SJSA1 (cell line): ENCODE measurements at places on chromosomes 4 and X. TPM values are rescaled to one million over a fixed set of nuclear protein-coding genes. Genes with fewer than 3 reads are reported as not detected.
A peak's percentile ranks its signal among the peaks of the same experiment; 100 is the strongest.

DNA sequence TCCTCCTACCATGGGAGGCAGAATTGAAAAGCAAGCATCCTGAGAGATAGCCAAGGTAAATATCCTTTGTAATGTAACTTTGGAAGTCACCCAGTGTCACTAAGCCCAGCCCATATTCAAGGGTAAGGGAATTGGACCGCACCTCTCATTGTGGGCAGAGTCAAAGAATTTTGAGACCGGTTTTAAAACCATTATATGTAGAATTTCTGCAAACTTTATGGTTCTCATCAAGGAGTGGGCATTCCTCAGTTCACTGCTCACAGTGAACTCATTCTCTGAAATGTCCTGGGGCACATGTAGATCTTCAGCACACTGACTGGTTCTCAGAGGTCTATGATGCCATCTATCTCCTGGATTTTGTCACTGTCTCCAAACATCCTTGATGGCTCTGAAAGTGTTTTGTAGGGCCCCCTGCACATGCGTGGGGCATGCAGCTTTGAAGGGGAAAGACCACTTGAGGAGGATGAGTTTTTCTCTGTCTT is 35.3 kb upstream of the CHRNA9 start:
- DNase-seq: no peak

DNA sequence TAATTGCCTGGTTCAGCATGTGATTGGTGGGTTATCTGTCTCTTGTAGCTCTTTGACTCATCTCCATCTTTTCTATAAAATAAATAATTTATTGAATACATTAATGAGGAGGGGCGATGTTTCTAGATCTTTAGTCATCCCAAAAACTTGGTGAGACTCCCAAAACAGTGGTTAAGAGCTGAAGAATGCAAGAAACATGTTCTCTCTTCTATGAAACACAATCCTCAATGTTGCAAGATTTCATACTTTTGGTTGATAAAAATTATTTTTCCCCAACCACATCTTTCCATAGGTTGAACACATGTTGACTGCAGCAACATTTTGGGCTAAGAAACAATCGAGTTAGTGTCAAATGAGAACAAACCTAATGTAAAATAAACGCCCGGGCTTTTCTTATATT is 1.2 kb upstream of the TMEM47 start:
- DNase-seq: no peak

GRCh38 chrX:35166023-35166422 is 223.4 kb downstream of the FAM47B start:
- DNase-seq: no peak

GRCh38 chr4:168408620-168409019 is 71.7 kb downstream of the DDX60L start:
- DNase-seq: peak; percentile 83

DNA sequence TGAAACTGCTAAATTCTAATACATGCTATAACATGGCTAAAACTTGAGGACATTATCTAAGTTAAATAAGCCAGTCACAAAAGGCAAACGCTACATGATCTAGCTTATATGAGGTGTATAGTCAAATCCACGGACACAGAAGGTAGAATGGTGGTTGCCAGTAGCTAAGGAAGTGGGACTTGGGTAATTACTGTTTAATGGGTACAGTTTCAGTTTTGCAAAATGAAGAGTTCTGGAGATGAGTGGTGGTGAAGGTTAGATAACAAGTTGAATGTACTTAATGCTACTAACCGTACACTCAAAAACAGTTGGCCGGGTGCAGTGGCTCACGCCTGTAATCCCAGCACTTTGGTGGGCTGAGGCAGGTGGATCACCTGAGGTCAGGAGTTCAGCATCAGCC is 644.5 kb upstream of the DIPK2B start:
- no peak for DNase-seq

GRCh38 chrX:45719751-45720501 is 519.2 kb upstream of the DIPK2B start:
- DNase-seq: no peak

DNA sequence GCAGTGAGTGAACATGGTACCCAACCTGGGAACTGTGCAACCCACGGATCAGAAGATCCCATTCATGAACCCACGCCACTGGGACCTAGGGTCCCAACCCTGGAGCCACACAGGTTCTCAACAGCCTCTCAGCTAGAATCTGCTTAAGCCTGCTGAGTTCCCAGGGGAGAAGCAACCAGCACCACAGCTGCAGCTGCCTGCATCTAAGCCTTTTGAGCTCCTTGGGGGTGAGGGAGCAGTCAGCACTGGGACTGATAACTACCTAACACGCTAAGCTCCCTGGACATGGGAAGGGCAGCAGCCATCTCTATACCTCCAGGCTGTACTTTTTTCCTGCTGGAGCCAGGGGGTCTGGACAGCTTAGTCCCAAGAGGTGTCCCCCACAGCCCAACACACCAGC is 179.3 kb downstream of the IL15 start:
- no peak for DNase-seq

- no peak for DNase-seq
Observed at GRCh38 chr4:75666299-75666698, 6.9 kb downstream of the G3BP2 start.

- DNase-seq: no peak
Observed at GRCh38 chr4:145102619-145103018, 4.5 kb downstream of the ABCE1 start.

- DNase-seq: no peak
Observed at GRCh38 chr4:112386071-112386470, 88.9 kb downstream of the ALPK1 start.

DNA sequence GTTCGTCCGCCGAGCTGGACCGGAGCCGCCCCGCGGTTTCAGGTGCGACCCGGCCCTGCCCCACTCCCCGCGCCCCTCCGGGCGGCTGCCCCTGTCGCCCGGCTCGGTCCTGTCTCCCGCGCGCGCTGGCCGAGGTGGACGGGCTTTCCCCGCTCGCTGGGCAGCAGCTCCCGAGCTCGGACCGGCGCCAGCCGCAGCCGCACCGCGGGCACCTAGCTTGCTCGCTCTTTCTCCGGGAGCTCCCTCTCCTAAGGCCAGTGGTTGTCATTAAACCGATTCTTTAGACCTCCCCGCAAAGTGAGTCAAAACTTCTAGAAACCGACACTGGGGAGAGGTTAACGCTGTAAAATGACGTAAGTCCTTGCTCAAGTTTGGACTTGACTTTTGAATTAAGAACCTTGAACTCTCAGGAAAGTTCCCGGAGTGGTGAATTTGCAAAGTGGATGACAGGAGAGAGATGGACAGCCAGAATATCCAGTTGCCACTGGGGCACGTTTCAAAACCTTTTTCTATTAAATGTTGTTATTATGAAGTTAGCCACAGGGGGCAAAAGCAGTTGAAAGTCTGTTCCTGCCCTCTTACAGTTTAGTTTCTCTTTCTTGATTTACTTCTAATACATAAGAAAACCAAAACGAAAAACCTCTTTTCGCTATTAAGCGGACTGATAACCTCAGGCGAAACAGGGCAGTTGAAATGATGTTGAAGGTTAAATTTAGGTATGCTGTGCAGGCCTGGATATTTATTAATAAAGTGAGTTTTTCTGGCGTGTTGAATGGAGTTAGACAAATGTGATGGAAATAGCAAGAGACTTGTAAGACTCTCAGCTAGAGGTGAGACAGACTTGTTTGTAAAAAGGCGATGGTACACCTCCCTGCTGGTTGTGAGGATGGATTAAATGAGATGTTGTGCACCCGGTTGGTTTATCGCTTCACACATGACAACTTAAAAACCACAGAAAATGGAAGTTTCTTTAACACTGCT is 847 bp downstream of the PI4K2B start:
- peak; percentile 39 for DNase-seq

DNA sequence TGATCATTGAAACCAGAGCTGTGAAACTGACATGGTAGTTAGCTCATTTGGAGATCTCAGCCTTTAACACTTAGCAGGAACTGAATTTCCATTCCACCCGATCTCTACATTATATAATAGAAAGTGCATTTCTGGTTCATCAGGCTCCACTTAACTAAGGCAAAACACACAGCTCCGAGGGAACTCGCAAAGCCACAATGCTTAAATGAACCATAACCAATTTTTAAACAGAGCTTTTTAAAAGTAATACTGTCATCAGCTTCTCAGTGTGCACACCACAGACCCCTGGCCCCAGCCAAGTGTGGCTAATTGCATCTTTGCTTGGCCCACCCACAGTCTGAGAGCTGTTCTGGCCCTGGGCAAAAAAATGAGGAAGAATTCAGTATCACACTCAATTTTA is 66.1 kb downstream of the DCHS2 start:
- DNase-seq: no peak

GRCh38 chr4:15873117-15873516 is 65.4 kb downstream of the FGFBP1 start:
- DNase-seq: no peak

GRCh38 chr4:123976819-123977218 is 580.2 kb downstream of the SPRY1 start:
- no peak for DNase-seq

DNA sequence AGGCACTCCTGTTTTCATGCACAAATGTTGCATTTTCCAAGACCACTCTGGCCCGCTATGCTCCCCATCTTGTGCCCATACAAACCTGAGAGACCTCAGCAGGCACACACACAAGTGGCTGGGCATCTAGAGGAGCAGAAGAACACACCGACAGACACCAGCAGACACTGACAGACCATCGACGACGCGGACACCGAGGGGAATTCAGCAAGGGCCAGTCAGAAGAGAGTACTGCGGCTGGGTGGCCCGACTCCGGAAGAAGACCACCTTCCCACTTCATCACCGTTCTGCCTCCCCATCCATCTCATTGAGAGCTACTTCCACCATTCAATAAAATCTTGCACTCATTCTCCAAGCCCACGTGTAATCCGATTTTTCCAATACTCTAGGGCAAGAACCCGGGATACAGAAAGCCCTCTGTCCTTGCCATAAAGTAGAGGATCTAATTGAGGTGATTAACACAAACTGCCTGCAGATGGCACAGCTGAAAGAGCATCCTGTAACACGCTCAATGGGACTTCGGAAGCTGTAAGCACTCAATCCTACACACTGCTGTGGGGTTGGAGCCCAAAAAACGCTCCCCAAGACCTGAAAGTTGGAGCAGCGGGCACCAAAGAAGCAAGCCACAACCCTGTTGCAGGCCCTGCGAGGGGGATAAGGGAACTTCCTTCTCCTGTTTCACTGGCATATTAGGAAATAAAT is 780.9 kb downstream of the ARAP2 start:
- no peak for DNase-seq

DNA sequence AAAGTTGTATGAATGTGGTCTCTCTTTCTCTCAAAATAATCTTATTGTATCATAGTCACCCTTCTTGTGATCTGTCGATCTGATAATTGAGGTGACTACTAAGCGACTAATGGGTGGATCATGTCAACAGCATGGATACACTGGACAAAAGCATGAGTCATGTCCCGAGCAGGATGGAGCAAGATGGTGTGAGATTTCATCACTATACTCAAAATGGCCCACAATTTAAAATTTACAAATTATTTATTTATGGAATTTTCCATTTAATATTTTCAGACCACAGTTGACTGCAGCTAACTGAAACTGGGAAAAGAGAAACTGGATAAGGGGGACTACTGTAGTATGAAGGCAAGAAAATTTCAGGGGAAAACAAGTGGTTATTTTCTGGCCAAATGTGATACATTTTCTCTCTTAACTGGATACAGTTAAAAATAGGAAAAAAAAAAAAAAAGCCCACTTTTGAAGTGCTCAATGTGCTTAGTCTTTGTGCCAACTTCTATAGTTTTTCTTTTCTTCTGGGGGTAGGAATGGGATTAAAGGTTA is 25.3 kb downstream of the FAM241A start:
- DNase-seq: peak; percentile 31

GRCh38 chr4:184114431-184114830 is 103.2 kb downstream of the ENPP6 start:
- no peak for DNase-seq

DNA sequence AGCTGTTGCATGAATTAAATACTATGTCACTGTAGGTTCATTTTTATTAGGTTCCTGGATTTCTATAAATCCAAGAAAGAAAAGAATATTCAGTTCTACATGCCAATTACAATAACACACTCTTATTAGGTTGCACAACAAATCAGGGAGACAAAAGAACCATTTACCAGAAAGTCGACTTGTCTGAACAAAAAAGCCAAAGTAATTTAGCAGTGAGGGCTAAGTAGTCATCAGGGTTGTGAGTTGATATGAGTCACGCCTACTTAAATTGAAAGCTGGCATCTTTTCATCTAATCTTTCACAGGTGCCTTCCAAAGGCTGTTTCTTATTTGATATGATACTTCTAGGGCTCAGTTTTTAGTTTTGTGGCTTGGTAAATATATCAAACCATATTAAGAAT is 25.4 kb upstream of the GNRHR start:
- DNase-seq: no peak

- no peak for DNase-seq
Observed at GRCh38 chr4:6924361-6924779, 14.7 kb downstream of the TBC1D14 start.

- DNase-seq: peak; percentile 59
Observed at GRCh38 chr4:186144946-186145569, 40.6 kb downstream of the FAM149A start.

- DNase-seq: no peak
Observed at GRCh38 chrX:109857584-109858228, 124.6 kb upstream of the ACSL4 start.

- no peak for DNase-seq
Observed at GRCh38 chrX:77528034-77528433, 80.8 kb downstream of the FGF16 start.

DNA sequence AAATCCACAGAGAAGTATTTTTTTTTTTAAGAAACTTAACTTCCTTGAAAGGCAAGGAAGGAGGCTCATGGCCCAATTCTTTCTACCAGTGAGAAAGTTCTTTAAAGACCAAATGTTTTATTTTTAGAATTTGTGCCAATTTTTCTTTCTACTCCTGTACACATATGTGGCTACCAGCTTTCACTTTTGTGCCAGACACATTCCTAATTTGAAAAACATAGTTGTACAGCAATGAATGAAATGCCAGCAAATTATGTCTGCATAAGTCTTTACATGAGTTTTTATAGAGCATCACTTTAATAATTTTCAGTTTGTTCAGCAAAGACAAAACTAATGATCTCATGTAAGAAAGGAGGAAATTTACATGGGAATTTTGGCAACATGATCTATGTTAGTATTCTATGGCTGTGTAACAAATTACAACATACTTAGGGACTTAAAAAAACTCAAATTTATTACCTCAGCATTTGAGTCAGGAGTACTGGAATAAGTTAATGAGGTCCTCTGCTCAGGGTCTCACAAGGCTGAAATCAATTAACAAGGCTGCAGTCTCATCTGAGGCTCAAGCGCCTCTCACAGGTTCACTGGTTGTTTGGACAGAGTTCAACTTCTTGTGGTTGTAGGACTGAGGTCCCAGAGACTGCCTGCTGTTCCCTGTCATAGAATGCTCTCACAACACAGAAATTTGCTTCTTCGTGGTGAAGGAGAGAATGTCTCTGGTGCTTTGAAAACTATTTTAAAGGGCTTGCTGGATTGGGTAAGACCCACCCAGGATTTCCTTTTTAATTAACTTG is 678.2 kb upstream of the FAM241A start:
- DNase-seq: no peak

IL2 gene
- not detected in 2 replicates for total RNA-seq

FAM133A gene
- total RNA-seq: 0.03 TPM in 1 of 2 replicates, not detected in the other

LGI2 gene
- total RNA-seq: not detected in 2 replicates

TGIF2LX gene
- total RNA-seq: not detected in 2 replicates

CAMK2D gene
- 42.7 and 42.8 TPM in 2 replicates for total RNA-seq

H2BW2 gene
- not detected in 2 replicates for total RNA-seq

AFM gene
- not detected in 2 replicates for total RNA-seq

HTR2C gene
- total RNA-seq: not detected in 2 replicates

SRPX gene
- total RNA-seq: 8.5 and 13.4 TPM in 2 replicates

RIPPLY1 gene
- not detected in 2 replicates for total RNA-seq
